M059J (cell line): ENCODE measurements at places on chromosomes 3 and 15. TPM values are rescaled to one million over a fixed set of nuclear protein-coding genes. Genes with fewer than 3 reads are reported as not detected.
A peak's percentile ranks its signal among the peaks of the same experiment; 100 is the strongest.

GRCh38 chr3:61928039-61928438 is 366.7 kb downstream of the PTPRG start:
- DNase-seq = peak; percentile 11

GRCh38 chr15:42218953-42219592 is 11.0 kb upstream of the VPS39 start:
- DNase-seq = no peak

The C3orf20 gene
- not detected in 2 replicates for total RNA-seq

The WDR93 gene
- total RNA-seq = 0.25 TPM in 1 of 2 replicates, not detected in the other

- peak; percentile 73 for DNase-seq
Observed at GRCh38 chr15:74519311-74519710, 21.7 kb upstream of the ARID3B start.

The PLA2G4B gene
- total RNA-seq = 0.84 TPM in 1 of 2 replicates, not detected in the other
